ENCODE measurements at places on chromosomes 12 and 14. TPM values are rescaled to one million over a fixed set of nuclear protein-coding genes. Genes with fewer than 3 reads are reported as not detected.

The CLEC2B gene
- total RNA-seq: 4.8 TPM

The GPR137C gene
- total RNA-seq: 0.33 TPM

The OAS3 gene
- total RNA-seq: 5.5 TPM

The RNASE3 gene
- not detected for total RNA-seq

The DPF3 gene
- 9.3 TPM for total RNA-seq

The SOX5 gene
- total RNA-seq: 6.6 TPM

The DAO gene
- not detected for total RNA-seq

The GPR162 gene
- total RNA-seq: 6.6 TPM

The BICDL1 gene
- total RNA-seq: not detected

The TMEM132D gene
- total RNA-seq: not detected

The ITGB7 gene
- total RNA-seq: 0.40 TPM

The KRT74 gene
- total RNA-seq: not detected

The YARS2 gene
- total RNA-seq: 22.3 TPM

The AMN gene
- 0.07 TPM for total RNA-seq

The TMCC3 gene
- total RNA-seq: 0.53 TPM

The PIWIL1 gene
- not detected for total RNA-seq

The KLRC2 gene
- not detected for total RNA-seq

The KRT72 gene
- not detected for total RNA-seq

The GZMB gene
- total RNA-seq: not detected

The STXBP6 gene
- 1.7 TPM for total RNA-seq

The KRT85 gene
- not detected for total RNA-seq

The LRRC43 gene
- 1.2 TPM for total RNA-seq

The IFNG-AS1 gene
- 0.07 TPM for total RNA-seq

The KRT1 gene
- total RNA-seq: not detected

The ETFBKMT gene
- total RNA-seq: 3.3 TPM

The SAV1 gene
- 26.7 TPM for total RNA-seq

The CD9 gene
- total RNA-seq: 364 TPM

The ZDHHC22 gene
- total RNA-seq: not detected

The OTX2 gene
- total RNA-seq: not detected

The MMP17 gene
- 7.8 TPM for total RNA-seq

The RDH16 gene
- total RNA-seq: 0.13 TPM

The SSTR1 gene
- total RNA-seq: 6.2 TPM

The RHEBL1 gene
- 0.59 TPM for total RNA-seq

The REM2 gene
- 0.13 TPM for total RNA-seq

The GPRC5D gene
- 0.13 TPM for total RNA-seq

The NOS1 gene
- total RNA-seq: not detected

The KRT8 gene
- total RNA-seq: 9.3 TPM

The TCL1A gene
- total RNA-seq: not detected

The NDRG2 gene
- 1.0 TPM for total RNA-seq

The SIX4 gene
- 10.9 TPM for total RNA-seq

The LPCAT3 gene
- 12.6 TPM for total RNA-seq

The TAS2R9 gene
- total RNA-seq: not detected

The NKX2-1 gene
- not detected for total RNA-seq

The KLRF2 gene
- not detected for total RNA-seq

The STK38L gene
- total RNA-seq: 48.4 TPM

The B4GALNT1 gene
- total RNA-seq: 14.5 TPM

The CLEC6A gene
- total RNA-seq: not detected

The ADAM20 gene
- 2.4 TPM for total RNA-seq

The KRT81 gene
- total RNA-seq: 0.13 TPM

The RGS6 gene
- total RNA-seq: not detected

The TCTN2 gene
- 12.9 TPM for total RNA-seq

The CPNE6 gene
- not detected for total RNA-seq

All from smooth muscle cell of the pulmonary artery (primary cell).